ENCODE measurements at places on chromosomes 12 and 14. TPM values are rescaled to one million over a fixed set of nuclear protein-coding genes. Genes with fewer than 3 reads are reported as not detected.

Gene CLECL1
- not detected for total RNA-seq

Gene CRIP1
- 791 TPM for total RNA-seq

Gene TEX22
- not detected for total RNA-seq

Gene SPTB
- total RNA-seq = under 0.01 TPM

Gene GPRC5D
- total RNA-seq = not detected

Gene AKAP5
- total RNA-seq = 0.10 TPM

Gene SLCO1C1
- not detected for total RNA-seq

Gene KCNK13
- not detected for total RNA-seq

Gene DDX24
- 66.9 TPM for total RNA-seq

Gene OTUB2
- total RNA-seq = 2.3 TPM

Gene HPD
- total RNA-seq = not detected

Gene LRRIQ1
- 0.03 TPM for total RNA-seq

Gene GLT8D2
- total RNA-seq = not detected

DNA sequence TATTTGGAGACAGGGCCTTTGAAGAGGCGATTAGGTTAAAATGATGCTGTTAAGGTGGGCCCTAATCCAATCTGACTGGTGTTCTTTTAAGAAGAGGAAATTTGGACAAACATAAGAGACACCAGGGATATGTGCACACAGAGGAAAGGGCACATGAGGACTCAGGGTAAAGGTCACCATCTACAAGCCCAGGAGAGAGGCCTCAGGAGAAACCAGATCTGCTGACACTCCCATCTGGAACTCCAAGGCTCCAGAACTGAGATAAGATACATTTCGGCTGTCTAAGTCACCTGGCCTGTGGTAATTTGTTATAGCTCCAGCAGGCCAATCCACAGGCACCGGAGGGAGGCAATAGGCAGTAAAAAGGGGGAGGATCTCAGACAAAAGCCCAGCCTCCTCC lies 48.6 kb downstream of the KICS2 start:
- no peak for DNase-seq

GRCh38 chr14:83664389-83664788 lies 1865.6 kb upstream of the FLRT2 start:
- DNase-seq = no peak

- peak; percentile 45 for DNase-seq
Measured at GRCh38 chr12:12072064-12072760, 1.5 kb downstream of the BCL2L14 start.

DNA sequence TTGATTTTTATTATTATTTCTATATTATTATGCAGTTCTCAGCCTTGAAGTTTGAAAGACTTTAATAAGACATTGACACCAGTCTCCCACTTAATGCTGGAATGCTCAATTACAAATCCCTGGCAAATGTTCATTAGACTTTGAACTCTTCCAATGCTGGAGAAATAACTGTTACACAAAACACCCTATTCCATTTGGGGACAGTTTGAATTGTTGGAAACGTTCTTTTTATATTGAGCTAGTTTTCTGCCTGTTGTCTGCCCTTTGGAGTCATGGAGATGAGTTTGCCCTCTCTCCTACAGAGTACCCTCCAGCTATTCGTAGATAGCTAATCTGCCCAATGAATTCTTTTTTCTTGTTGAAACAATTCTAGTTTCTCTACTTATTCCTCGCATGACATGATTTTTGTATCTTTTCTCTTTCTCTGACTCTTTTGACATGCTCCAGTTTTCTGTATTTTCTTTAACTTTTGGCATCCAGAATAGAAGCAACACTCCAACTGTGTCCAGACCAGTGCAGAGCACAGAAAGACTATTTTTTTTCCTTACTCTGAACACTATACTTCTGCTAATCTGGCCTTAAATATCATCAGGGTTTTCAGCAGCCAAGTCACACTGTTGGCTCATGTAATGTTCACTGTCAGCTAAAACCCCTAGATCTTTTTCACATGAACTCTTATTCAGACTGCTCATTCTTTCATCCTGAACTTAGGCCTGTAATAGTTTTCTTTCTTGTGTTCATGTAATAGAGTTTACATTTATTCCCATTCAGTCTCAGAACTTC lies 379.3 kb downstream of the RAD51B start:
- DNase-seq = no peak

- no peak for DNase-seq
Measured at GRCh38 chr14:52068615-52069306, at the start of gene NID2. Gene NID2 (minus strand): TSS chr14:52069059. CDS start chr14:52068994, 65 bp downstream.

- DNase-seq = no peak
Measured at GRCh38 chr14:75232597-75232996, 46.0 kb upstream of the FOS start.

DNA sequence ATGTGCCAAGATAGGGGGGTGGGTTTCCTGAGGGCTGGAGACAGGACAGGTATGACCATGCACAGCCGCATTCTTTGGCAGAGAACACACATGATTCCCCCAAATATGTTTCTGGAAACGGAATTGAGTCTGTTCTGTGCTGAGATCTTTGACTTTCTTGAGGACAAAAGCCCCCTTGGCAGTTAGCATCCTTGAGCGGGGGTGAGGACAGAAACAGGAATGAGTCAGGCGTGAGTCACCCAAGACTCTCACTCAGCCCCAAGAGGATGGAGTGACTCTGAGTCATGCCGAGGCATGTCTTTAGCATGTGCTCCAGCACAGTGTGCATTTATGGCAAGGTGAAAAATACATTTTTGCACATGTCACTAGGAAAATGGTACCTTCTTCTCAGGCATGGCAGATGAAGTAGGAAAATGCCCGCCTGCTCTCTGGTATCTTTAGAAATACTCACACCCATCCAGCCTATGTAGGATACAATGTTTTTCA lies 52.1 kb downstream of the DAD1 start:
- peak; percentile 32 for DNase-seq

GRCh38 chr14:103928011-103928890 lies at the start of gene TDRD9:
Gene TDRD9 (plus strand): TSS chr14:103928456. CDS start chr14:103928510, 54 bp downstream.
- no peak for DNase-seq

- DNase-seq = peak; percentile 78
Measured at GRCh38 chr12:71392521-71393145, 47.0 kb upstream of the LGR5 start.

DNA sequence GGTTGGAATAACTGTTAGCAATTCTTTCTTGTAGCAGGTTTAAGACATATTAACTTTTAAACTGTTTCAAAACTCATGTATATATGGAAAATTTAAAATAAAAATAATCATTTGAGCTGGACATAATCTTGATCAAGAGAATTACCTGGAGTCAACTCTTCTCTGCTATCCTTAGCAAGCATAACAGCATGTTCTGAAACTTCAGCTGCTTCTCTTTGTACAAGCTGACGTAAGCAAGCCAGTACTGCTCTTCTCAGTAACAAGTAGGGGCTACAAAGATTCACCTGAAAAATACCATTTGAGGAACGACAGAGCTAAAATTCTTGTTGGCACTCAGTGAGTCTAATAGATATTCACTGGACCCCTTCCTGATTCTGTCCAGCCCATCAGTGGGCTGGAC lies 83.0 kb downstream of the HEATR5A start:
- DNase-seq = no peak

DNA sequence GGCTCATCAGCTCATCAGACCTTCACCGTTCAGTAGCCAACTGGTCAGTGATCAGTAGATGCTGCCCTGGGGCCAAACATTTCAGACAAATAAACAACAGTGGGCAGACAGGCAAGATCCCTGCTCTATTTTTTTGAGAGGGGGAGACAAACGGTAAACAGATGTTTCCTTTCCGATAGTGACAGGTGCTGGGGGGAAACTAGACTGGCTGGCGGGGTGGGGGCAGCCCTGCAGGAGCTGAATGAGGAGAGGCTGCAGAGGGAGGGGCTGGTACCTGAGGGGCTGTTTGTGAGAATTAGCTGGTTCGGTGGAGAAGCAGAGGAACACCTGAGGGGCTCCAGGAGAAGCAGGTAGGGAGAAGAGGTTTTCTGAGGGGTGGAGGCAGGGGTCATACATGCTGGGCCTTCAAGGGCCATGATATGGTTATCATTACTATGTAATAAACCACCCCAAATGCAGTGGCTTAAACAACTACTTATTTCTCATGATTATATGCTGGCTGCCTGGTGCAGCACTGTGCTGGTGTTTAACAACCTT lies 8.2 kb upstream of the GOLGA3 start:
- no peak for DNase-seq

GRCh38 chr12:15698377-15698871 lies 90.8 kb downstream of the EPS8 start:
- DNase-seq = peak; percentile 27

DNA sequence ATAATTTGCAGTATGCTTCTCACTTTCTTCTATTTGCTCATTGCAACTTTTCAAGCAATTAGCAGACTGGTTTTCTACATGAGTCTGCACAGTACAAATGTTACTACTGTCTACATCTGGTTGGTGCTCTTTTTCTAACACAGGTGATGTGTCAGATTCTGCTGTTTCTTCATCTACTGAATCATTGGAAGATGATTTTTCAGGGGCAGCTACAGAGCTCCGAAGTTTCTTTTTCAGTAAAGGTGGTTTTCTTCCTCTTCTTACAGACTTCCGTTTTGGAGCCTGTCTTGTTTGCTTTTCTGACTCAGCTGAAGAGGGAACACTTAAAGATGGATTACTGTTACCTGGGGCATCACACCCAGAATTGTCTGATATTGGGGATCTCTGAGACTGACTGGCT lies 62.1 kb downstream of the SCAF11 start:
- no peak for DNase-seq
